ENCODE measurements at places on chromosomes 3 and 15. TPM values are rescaled to one million over a fixed set of nuclear protein-coding genes. Genes with fewer than 3 reads are reported as not detected.

DNA sequence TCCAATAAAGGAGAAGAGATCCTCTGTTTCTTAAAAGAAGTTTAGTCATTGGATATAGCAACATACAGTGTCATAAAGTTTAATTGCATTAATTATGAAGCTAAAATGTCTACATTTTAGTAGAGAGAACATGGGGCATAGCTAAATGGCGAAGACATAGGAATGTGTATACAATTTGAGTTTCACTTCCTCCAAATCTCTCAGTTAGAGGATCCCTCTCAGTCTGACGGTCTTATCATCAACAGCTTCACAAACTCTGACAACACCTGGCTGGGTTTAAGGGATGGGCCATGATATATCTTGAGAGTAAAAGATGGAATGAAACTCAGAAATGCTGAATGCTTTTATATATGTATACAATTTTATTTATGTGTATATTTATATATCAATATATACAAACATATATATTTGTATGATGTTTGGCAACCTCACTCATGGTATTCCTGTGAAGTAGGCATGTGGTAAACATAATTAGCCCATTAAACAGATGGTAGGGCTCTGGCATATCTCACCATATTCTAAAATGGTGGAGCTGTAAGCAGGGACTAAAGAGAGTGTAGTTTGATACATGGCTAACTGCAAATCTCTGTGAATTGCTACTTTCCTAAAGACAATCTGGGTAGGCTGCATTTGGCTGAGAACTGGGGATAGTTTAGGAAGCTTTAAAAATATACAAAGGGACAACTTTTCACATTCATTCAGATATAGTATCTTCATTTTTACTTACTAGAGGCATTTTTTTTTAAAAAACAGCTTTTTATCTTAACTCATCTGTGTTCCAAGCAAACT is 111.6 kb downstream of the TIGIT start:
- no peak for DNase-seq

The CADM2 gene
- total RNA-seq = 0.65 TPM

DNA sequence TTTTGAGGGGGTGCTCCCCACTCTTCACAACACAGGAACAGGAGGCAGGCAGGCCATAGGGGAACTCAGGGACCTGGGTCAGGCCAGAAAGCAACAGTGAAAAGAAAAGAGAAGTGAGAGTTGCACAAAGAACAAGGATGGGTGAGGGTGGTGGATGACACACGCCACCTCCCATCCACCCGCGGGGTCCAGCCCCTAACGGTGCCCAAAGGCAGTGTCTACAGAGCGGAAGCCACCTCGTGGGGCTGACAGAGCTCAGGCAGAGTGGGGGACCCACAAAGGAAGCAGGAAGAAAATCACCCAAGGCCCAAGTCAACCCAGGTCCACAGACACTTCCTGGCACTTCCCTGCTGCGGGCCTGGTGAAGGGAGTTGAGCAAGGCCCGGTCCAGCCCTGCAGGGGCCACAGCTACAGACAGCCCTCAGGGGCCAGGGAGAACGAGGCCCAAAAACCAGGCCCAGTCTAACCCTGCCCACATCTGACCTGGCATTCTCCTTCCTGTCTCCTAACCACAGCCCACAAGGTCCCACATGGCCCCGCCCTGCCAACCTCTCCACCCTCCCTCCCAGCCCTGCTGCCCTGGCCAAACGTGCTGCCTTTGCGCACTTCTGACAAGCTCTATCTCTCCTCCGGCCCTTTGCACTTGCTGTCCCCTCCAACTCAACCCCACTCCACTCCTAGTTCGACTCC is 5.9 kb downstream of the NUP210 start:
- peak; percentile 87 for DNase-seq

GRCh38 chr3:105608623-105609022 is 241.9 kb downstream of the ALCAM start:
- no peak for DNase-seq

DNA sequence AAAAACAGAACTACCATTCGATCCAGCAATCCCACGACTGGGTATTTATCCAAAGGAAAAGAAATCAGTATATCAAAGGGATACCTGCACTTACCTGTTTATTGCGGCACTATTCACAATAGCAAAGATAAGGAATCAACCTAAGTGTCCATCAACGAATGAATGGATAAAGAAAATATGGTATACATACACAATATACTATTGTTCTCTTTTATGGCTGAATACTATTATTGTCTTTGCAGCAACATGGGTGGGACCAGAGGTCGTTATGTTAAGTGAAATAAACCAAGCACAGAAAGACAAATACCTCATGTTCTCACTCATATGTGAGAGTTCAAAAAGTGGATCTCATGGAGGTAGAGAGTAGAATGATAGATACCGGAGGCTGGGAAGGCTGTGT is 118.3 kb upstream of the FAM3D start:
- DNase-seq = no peak

The GOLGA6D gene
- not detected for total RNA-seq

- DNase-seq = no peak
These were observed 216.8 kb downstream of the VGLL3 start for GRCh38 chr3:86774082-86774691.

The CAND2 gene
- 62.6 TPM for total RNA-seq

GRCh38 chr15:39338251-39338650 is 242.6 kb upstream of the THBS1 start:
- no peak for DNase-seq

DNA sequence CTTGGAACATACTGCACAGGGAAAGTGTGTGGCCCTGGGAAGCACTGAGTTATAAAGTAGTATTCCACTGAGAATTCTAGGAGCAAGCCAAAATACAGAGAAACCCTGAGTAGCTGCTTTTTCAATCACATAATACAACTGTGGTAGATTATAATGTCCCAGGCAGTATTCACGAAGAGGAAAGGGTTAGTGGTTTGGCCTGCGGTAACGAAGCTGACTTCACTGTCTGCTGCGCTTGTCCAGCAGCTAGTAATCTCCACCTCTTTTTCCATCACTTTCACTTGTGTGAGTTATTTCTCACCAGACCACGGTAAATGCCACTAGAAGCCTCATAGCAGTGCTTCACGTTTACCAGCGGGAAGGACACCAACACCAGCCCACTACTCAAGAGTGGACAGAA is 34.4 kb downstream of the RPL39L start:
- no peak for DNase-seq

- DNase-seq = no peak
These were observed 62.9 kb downstream of the SLC28A2 start for GRCh38 chr15:45314960-45315359.

GRCh38 chr15:66094331-66094730 is 159.2 kb downstream of the MEGF11 start:
- no peak for DNase-seq

DNA sequence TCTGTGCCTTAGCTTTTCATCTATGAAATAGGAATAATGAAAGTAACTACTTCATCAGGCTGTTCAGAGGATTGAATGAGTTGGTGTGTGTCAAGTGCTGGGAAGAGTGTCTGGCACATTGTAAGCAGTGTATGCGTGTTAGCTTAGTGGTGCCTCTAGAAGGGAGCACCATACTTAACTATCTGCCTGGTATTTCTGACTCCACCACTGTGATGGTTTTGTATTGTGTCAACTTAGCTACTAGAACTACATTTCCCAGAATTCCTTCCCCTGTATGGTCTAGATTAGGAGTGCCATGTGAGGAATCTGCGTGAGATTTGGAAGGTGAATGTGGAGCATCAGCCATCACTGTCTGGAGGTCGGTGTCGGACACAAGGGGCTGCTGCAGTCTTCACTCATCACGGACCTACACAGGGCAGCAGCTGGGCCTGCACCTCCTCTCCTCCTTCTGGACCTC is 115.4 kb upstream of the GALNT15 start:
- DNase-seq = no peak

The CCDC54 gene
- not detected for total RNA-seq
